ENCODE measurements at places on chromosomes 12 and 14.

DNA sequence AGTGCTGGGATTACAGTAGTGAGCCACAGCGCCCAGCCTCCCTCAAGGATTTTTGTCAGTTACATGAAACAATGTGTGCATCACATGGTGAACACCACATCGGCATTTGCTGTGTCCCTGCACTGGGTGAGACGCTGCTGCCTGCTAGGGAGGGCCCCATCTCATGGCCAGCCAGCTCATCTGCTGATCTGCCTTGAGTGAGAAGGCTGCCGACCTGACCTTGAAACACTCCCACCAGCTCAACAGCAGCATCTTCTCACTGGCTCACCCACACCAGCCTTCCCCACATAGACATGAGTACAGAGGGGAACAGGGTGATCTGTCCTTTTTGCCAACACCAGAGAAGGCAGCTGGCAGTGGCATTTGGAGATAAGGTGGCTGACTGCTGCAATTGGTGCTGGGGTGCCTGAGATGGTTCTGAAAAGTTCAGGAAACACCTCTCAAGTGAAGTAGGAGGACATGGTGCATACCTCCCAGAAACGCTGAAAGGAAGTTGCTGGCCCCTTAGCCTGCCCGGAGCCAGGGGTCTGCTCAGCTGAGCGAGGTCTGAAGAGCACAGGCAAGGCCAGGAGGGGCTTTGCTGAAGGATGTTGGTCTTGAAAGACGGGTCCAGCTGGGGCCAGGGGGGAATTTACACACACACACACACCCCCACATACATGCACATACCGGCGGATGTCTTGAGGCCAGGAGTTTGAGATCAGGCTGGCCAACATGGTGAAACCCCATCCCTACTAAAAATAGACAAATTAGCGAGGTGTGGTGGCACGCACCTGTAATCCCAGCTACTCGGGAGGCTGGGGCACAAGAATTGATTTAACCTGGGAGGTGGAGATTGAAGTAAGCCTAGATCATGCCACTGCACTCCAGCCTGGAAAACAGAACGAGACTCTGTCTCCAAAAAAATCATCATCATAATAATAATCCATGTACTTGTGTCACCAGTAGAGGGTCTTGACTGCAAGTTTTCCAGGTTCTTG lies 14.3 kb upstream of the PPP1R13B start:
- no peak for DNase-seq

GRCh38 chr14:28766469-28766955 lies at the start of gene FOXG1:
Gene FOXG1 (plus strand): TSS chr14:28766787. CDS start chr14:28767280, 493 bp downstream.
- DNase-seq, result no peak

DNA sequence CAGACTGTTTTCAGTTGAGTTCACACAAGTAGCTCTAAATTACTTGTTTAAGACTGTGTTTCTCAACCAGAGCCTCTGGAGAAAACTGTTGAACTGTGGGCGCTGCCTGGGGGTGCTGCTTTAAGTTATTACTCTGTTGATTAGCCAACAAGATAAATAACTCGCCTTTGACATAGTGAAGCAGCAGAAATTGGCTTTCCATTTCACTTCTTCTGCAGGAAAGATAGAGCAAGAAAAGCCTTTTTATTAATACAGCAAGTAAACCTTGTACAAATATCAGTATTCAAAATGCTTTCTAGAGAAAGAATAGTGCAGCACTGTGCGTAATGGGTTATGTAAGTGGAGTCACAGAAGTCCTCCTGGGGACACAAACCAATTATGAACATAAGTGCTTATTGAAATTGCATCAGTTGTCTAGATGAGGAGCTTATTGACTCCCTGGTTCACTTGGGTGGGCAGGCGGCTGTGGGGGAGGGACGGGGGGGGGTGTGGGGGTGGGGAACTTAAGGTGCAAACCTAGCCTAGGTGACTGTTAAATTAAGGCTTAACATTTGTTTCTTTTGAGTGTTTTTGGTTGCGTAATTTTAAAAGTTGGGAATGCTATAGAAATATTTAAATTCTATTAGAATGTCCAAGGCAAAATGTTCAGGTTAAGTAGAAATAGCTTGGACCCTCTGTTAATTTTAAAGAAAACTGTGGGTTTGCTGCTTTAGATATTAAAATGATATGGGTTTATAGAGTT lies 6.3 kb downstream of the FRS2 start:
- no peak for DNase-seq

DNA sequence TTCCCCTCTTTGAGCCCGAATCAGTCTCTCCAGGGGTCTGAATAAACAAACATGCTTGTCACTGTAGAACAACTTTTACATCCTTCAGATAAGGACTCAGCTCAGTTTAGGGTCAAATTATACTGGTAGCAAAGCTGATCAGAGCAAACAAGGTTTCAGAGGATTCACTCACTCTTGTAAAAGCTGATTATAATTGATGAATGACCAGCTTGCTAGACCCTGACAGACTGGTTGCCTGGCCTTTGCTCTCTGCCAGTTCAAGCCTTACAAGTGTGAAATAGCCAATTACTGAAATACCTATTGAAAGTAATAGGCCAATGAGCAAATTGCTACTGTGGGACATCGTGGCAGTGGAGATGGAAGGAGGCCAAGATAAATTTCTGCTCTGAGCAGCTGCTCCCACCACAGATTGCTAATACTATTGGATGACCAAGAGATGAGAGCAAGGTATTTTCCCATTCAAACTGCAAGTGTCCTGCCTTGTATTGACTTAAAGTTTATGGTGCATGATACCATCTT lies 177.6 kb downstream of the PDZRN4 start:
- DNase-seq, result no peak

- no peak for DNase-seq
Observed at GRCh38 chr12:65655074-65655493, 169.2 kb upstream of the HMGA2 start.

GRCh38 chr12:86387591-86388145 lies 131.5 kb upstream of the MGAT4C start:
- DNase-seq, result no peak

- no peak for DNase-seq
Observed at GRCh38 chr12:60672949-60673348, 1077.1 kb downstream of the SLC16A7 start.

GRCh38 chr12:54258201-54258681 lies 21.7 kb downstream of the CBX5 start:
- no peak for DNase-seq

- no peak for DNase-seq
Observed at GRCh38 chr14:68363843-68364767, 428.8 kb downstream of the ZFP36L1 start.

DNA sequence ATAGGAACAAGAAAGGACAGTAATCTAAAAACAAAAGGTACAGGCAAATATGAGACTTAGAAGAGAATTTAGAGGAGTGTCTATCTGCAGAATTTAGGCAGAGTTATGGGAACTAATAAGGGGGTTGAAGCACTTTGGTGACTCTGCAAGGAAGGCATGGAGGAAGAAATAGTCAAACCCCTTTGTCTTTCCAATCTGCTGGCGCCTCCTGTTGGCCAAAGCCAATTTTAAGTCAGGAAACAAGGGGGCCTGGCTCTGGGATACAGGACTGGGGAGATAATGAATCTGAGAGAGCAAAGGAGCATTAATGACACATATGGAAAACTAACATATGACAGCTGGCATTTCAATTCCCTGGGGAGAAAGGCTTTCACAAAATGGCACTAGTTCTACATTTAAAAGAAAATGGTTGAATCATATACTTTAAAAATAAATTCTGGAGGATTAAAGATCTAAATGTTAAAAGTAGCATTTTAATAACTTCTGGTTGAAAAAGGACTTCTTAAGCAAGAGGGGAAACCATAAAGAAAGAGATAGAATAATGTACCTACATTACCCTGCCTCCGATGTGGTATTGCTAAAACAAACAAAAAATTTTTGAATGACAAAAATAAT lies 48.5 kb upstream of the CSRP2 start:
- DNase-seq, result no peak

DNA sequence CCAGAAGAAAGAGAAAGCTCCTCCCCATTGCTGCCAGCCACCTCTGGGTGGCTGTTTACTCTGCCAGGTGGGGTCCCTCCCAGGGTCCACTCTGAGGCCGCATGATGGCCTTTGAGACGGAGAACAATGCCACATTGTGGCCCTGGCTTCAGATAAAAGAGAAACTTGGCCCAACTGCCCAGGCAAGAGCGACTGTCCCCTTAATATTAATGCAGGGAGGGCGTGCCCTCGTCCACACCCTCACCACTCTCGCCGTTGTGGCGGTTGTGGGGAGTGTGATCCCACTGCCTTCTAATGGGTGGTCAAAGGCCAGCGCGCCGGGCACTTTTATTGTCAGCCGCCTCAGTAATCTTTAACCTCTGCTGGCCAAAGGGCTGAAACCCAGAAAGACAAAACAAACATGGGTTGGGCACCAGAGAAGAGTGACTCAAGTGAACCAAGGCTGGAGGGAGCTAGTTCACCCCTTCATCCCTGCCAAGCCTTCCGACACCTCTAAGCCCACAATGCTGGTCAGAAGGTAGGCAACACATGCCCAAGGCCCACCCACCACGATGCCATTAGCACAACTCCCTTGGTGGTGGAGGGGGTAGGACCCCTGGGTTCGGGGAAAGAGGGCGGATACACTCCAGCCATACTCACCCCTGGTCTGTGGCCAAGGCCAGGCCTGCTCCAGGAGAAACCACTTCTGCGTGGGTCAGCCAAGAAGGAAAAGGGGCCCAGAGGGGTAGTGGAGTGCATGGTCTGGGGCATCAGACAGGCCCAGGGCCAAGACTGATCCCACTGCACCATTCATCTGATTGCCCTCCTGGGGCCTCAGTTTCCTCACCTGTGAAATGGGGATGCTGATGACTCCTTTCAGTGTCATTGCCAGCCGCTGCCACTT lies 44.5 kb upstream of the BCL11B start:
- DNase-seq, result no peak

GRCh38 chr14:72554401-72554800 lies 339.5 kb downstream of the DPF3 start:
- DNase-seq, result no peak

DNA sequence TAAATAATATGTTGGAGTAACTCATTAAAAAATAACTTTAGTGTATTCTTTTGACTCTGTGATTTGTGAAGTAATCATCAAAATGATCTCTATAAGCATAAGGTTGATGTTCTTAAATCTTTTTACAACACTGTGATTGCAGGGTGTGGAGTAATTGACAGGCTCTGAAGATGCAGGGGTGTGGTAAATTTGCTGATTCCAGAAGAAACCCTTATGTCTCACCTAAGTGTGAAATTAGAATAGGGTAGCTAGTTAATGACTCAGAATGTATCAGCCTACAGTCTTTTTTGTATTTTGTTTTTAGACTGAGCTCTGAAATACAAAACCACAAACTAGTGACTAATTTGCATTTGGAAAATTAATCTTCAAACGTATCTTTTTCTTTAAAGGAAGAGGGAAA lies 5.9 kb downstream of the PRPF39 start:
- peak; percentile 22 for DNase-seq

DNA sequence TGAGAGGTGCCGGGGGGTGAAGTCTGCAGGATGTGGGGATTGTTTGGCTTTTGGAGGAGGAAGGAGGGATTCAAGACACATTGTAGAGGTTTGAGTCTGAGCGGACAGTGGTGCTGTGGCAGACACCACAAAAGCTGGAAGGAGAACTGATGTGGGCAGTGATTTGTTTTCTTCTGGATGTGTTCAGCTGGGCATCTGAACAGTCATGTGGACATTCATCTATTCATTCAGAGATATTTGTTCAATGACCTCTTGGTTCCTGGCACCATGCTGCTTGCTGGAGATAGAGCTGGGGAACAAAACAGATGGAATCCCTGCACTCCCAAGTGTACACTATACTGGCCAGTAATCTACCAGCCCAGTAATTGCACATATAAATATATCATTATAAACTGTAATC lies 64.0 kb downstream of the PTPN11 start:
- no peak for DNase-seq

DNA sequence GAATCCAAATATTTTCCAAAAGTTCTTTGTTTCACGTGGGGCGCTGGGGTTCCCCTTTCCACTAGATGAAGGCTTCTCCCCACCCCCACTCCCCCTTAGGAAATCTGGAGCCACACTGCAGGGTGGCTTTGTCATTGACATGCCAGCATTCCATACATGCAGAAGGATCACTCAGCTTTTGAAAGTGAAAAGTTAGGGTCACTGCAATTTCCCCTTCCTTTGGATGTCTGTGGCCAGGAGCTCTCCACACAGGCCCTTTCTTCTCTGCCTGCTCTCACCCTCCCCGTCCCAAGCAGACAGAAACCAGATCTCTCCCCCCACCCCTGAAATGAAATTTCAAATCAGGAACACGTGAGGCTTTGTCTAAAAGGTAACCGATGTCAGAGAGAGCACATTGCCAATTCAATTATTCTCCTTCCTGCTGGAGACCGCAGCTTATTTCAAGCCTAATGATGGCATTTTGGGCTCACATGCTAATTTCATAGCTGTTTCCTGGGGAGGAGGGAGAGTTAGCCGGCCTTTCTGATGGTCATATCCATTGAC lies 153.9 kb upstream of the RFLNA start:
- DNase-seq, result no peak

DNA sequence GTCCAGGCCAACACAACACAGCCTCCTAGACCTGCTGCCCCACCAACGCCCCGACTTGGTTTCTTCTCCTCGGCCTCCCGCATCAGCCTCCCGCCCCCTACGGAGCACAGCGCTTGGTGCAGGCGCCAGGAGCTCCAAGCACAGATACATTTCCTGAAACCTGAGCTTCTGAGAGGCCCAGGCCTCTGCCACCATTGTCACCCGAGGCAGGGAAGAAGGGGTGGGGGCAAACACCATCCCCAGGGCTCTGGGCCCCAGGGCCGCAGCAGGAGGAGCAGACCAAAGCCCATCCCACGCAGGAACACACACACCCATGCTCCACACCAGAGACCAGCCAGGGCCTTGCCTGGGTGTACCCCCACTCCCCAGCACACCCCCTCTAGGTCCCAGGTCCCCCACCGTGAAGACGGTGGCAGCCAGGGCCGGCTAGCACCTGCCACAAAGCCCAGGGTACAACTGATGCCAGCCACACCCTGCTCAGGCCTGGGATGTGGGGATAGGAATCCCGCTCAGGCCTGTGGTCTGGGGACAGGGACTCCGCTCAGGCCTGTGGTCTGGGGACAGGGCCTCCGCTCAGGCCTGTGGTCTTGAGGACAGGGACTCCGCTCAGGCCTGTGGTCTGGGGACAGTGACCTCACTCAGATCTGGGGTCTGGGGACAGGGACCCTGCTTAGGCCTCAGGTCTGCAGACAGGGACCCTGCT lies 5.4 kb downstream of the JAG2 start:
- DNase-seq, result no peak

- no peak for DNase-seq
Observed at GRCh38 chr12:114685320-114685781, 1.4 kb upstream of the TBX3 start.

GRCh38 chr12:24913953-24914352 lies 34.9 kb downstream of the BCAT1 start:
- no peak for DNase-seq

Data from CD4-positive, alpha-beta T cell treated with Interleukin-17A for 1 hour (primary cell).